ENCODE measurements at places on chromosomes 6 and 20. TPM values are rescaled to one million over a fixed set of nuclear protein-coding genes. Genes with fewer than 3 reads are reported as not detected.

B4GALT5 gene
- total RNA-seq, result 24.7 TPM

KIAA1755 gene
- total RNA-seq, result 2.5 TPM

TENT5A gene
- 7.1 TPM for total RNA-seq

LPIN3 gene
- 3.9 TPM for total RNA-seq

KIAA0408 gene
- 1.1 TPM for total RNA-seq
